Effector memory CD8-positive, alpha-beta T cell (primary cell): ENCODE measurements at places on chromosomes 1 and 21.

DNA sequence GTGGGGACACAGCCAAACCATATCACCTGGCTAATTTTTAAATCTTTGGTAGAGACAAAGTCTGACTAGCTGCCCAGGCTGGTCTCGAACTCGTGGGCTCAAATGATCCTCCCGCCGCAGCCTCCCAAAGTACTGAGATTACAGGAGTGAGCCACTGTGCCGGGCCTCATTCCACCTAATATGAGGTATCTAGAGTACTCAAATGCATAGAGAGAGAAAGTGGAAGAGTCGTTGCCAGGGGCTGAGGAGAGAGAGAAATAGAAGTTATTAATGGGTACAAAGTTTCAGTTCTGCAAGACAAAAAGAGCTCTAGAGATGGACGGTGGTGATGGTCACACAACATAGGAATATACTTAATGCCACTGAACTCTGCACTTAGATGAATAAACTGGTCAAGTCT is 119.6 kb downstream of the TOMM20 start:
- no peak for DNase-seq

DNA sequence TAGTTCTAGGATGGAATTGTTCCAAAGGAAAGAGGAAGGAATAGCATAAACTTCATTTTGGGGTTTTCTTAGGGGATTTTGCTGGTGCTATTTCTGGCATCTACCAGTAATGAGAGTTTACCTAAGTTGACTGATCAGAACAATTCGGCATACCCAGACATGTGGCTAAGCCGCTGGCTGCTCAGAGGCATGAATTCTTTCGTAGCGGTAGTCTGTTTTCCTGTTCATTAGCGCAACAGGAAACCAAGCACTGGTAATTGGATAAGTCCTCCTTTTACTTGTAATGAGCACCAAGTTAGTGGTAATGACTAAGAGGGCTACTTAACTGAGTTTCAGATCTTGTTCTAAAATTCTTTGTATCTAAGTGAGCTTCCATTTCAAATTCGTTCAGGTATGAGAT is 38.6 kb downstream of the C21orf91 start:
- DNase-seq, result peak; percentile 53

DNA sequence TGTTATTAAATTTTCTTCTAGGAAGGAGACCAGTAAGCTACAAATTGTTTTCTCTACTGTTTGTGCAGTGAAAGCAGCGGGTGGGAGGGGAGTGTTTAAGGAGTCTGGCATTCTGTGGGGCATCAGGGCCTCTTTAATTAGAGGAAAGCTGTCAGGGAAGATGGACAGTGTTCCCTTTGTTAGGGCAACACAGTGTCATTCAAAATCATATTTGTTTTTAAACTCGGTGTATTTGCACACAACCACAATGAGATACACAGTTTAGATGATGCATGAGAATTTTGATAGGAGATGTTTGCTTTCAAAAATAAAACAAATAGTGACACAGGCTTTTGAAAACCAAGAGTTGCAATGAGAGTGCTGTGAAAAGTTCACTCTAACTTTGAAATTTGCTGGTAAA is 15.1 kb upstream of the ST6GALNAC3 start:
- no peak for DNase-seq

DNA sequence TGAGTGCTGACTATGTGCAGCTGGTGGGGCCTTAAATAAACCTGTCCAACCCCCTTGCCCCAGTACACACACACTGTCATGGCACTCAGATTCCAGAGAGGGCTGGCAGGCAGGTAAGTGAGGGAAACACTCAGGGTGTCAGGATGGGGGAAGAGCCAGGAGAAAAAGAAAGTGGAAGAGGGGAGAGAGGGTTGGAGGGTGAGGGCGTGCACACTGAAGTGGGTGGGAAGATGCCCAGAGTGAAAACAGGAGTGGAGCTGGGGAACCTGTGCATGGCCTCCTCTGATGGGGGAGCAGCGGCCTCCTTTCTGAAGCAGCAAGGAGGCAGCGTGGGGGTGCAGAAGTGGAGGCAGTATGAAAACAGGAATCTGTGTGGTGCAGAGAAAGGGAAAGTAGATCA is 160.6 kb upstream of the JUN start:
- no peak for DNase-seq
